Cerebellum (tissue), 4 donors: ENCODE measurements at places on chromosomes 4 and X. TPM values are rescaled to one million over a fixed set of nuclear protein-coding genes. Genes with fewer than 3 reads are reported as not detected.

ADGRL3 gene
- total RNA-seq: 257 TPM

HMX1 gene
- total RNA-seq: 0.18 TPM

GAGE12G gene
- not detected for total RNA-seq

RAB9B gene
- 24.1 TPM for total RNA-seq

RIBC1 gene
- 1.7 TPM for total RNA-seq

YY2 gene
- total RNA-seq: 3.3 TPM

ZDHHC15 gene
- 10.4 TPM for total RNA-seq
